SK-N-SH treated with all-trans-retinoic acid at 6 μM for 48 hours (cell line): ENCODE measurements at places on chromosomes 3 and 15.

DNA sequence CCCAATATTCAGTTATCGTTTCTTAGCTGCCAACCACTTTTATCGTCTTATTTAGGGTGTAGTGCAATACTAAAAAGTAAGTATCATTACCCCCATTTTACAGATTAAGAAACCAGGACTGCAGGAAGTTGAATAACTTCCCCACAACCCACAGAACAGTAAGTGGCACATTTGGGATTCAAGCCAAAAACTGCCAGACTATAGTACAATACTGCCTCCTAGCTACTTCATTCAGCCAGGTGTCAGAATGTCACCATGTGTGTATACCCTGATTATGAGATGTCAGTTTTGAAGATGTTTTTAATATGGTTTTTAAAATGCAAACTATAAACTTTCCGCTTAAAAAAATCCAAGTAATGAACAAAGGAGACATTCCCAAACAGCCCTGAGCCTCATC lies 74.2 kb upstream of the PROK2 start:
- peak; percentile 74; the same call in 2 of the 3 replicates for ATAC-seq

DNA sequence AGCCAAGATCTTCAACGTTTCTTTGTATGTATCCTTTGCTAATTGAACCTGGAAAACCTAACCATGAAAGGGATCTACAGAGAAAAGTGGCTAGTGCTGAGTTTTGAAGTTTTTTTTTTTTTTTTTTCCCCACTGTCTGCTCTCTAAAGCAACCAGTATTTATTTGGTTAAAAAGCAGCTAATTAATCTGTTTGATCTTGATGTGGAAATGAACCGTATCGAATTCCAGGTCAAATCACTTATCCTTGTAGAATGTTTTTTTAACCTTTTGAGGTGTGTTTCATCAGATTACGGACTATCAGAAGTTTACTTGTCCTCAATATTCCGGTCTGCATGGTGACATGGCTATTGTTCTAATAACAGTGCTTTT lies 117.2 kb downstream of the FNDC3B start:
- ATAC-seq = no peak

- ATAC-seq = peak; percentile 25
Observed at GRCh38 chr15:74540161-74540760, 759 bp upstream of the ARID3B start.

- no peak; the same call in 2 of the 3 replicates for ATAC-seq
Observed at GRCh38 chr3:49399461-49399860, 12.3 kb downstream of the RHOA start.

DNA sequence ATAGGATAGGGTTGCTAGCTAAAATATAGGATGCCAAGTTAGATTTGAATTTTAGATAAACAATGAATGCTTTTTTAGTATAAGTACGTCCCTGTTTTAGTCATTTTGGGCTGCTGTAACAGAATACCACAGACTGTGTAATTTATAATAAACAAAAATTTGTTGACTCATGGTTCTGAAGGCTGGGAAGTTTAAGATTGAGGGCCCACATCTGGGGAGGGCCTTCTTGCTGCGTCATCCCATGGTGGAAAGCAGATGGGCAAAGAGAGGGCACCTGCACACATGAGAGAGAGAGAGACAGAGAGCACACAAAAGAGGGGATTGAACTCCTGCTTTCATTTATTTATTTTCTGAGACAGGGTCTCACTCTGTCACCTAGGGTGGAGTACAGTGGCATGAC lies 246.5 kb downstream of the EPHB1 start:
- no peak for ATAC-seq

DNA sequence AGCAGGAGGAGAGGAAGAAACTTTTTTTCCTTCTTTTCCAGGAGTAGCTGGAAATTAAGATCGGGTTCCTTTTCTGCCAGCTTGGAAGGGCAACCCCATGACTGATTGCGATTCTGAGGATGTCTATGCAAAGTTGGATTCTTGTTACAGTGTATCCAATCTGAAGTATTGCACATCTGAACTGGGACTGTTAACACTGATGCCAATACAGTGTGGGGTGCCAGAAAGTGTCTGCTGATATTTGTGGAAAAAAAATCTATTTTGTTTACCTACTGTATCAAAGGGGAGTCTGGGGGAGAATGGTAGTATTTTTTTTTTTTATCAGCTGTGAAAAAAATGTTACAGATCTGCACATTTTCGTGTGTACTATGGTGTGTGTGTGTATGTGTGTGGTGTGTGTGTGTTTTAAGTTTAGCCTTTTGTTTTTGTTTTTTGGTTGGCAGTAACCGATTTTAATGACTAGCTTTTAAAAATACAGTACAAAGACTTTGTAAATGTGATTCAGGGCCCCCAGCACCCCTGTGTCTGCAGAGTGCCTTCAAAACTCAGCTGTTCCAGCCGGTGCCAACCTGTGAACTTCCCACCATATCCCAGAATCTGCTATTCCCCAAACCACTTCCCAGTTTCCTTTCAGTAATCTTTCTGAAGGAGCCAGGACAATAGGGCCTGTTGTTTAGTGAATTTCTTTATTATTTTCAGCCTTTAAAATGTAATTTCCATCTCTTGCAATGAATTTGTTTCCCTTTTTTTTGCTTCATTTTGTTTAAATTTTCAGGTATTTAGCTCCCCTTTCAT lies 1.9 kb downstream of the RAP2B start:
- ATAC-seq = no peak

- no peak for ATAC-seq
Observed at GRCh38 chr3:72523429-72524151, 324.7 kb downstream of the SHQ1 start.

- ATAC-seq = peak; percentile 21
Observed at GRCh38 chr15:60353245-60353920, 44.4 kb downstream of the ANXA2 start.

GRCh38 chr15:40543631-40544294 lies 21.1 kb downstream of the CCDC32 start:
- no peak for ATAC-seq

DNA sequence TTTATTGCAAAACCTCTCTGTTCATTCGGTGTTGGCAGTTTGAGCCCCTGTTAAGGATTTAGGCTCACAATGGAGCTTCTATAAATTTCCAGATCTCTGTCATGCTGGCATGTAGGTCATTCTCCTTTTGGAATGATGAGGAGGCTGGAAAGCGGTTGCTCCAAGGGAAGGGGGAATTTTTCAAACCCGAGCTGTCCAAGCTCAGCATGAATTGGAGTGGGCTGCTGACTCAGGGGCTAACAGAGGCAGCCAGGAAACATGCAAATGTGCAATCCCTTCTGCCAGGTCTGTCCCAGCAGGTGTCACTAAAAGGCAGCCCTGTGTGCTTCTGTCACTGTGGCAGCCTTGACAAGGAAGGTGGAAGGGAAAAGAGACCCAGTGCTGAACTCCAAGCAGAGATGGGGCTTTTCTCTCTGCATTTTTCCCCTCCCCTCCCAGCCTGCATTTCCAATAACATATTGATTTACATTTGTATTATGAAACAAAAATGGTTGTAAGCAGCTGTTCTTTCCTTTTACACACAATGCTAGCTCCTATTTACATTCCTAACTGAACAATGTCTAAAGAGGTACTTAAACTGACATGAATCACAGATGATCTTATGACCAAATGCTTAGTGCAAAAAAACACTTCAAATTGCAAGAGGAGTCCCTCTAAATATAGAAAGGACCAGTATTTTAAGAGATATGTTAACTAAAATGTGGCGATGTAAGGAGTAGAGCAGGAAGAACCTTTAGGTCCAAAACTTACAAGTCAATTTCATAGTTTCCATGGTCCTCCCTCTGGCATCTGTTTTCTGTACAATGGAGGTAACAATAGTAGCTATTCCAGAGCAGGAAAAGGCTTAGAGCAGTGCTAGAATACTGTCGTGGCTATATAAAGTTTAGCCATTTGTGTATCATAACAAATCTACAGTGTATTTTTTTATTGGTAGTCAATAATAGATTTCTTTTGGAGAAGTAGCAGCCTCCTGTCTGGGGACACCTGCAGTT lies 84.5 kb upstream of the ATP10A start:
- no peak for ATAC-seq

- ATAC-seq = no peak
Observed at GRCh38 chr3:57382933-57383332, 90.4 kb upstream of the ASB14 start.

GRCh38 chr3:178915365-178915764 lies 156.2 kb downstream of the ZMAT3 start:
- no peak for ATAC-seq

GRCh38 chr3:129618901-129619671 lies 12.6 kb upstream of the PLXND1 start:
- no peak for ATAC-seq

GRCh38 chr3:183854318-183855035 lies 29.1 kb upstream of the MAP6D1 start:
- no peak for ATAC-seq

GRCh38 chr3:187025254-187025655 lies 94.9 kb downstream of the ST6GAL1 start:
- ATAC-seq = no peak

DNA sequence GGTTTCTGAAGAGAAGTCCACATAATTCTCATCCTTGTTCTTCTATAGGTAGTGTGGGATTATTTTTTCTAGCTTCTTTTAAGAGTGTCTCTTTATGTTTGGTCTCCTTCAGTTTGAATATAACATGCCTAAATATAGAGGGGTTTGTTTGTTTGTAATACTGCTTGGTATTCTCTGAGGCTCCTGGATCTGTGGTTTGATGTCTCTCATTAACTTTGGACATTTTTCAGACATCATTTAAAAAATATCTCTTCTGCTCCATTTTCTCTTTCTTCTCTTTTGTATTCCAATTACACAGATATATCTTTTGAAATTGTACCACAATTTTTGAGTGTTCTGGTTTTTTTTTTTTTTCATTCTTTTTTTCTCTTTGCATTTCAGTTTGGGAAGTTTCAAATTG lies 113.1 kb downstream of the ARNT2 start:
- ATAC-seq = no peak

DNA sequence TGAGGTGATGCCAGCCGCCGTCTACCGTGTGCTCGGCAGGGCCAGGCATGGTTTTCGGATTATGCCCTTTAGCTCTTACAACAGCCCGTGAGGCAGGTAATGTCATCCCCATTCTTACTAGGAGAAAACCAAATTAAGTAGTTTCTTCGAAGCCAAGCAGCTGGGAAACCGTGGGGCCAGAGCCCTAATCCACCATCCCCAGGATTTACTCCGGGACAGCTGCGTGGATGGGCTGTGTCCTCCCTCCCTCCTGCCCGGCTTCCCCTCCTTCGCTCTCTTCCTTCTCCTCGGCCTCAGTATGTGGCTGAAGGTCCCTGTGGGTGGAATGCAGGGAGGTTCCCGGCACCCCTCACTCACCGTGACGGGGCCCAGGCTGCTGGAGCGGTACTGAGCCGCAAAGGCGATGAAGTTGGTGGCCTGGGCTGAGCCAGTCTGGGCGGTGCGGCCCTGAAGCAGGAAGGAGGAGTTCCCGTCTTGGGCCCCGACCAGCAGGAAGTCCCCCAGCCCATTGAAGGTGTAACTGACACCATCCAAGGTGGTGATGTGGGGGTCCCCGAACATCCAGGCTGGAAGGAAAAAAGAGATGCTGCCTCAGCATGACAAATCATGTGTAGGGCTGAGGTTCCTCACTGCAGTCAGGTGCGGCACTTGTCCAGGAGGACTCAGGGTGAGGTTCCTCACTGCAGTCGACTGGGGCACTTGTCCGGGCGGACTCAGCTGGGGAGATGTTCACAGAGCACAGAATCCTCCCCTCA lies 42.5 kb downstream of the MUC20 start:
- no peak for ATAC-seq

GRCh38 chr15:77632534-77633133 lies at the start of gene LINGO1:
TSS of gene LINGO1 (minus strand) at chr15:77632912. CDS start at chr15:77632315, 597 bp downstream.
- ATAC-seq = peak; percentile 3; the same call in 2 of the 3 replicates

DNA sequence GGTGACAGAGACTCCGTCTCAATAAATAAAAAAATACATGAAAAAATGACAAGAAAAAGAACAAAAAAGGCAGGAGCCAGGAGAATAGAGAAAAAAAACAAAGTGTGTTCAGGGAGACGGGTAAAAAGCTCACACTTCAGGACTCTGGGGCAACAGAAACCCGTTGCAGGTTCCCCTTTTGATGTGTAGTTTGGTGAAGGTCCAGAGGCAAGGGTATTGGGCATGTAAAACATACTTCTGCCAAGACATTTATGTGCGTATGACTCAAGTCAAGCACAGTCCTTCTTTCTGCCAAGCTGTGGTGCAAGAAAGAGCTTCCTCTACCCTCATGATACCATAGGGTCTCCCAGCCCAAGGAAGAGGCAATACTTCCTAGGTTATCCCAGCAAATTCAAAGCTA lies 33.4 kb upstream of the STRIT1 start:
- no peak for ATAC-seq

- ATAC-seq = no peak
Observed at GRCh38 chr3:181704421-181705085, 7.2 kb upstream of the SOX2 start.

DNA sequence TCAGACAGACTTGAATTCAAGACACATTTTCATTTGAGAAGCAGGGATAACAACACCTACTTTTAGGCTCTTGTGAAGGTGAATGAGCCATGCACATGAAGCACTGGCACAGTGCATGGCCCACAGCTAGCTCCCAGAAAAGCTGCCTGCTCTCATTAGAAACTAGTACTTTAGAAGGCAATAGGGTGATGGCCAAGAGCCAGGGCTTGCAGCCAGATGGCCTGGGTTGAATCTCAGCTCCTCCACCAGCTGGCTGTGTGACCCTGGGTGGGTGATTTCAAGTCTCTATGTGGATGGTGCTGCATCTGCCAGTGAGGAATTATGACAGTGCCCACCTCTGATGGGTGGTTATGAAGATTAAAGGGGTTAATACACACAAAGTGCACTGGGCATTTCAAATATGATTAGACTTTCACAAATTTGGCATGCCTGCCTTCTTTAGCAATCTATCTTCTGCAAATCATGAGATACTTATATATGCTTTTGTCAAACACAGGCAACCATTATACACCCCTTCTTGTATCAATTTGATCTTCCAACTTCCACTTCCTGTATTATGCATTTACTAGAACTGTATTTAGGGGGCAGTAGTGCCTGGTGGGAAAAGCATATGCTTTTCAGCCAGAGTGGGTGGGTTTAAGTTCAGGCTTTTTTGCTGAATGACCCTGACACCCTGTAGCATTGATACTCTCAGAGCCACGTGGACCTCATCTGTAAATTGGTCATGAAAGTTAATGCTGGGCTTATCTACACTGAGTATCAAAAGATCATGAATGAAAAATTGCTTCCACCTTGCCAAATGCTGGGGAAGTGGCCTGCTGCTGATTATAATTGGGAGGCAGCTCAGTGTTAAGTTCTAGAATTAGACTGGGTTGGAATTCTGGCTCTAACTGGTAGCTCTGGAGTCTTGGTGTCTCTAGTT lies 34.7 kb upstream of the RBP1 start:
- no peak for ATAC-seq

GRCh38 chr3:155496206-155496605 lies 202.7 kb upstream of the STRIT1 start:
- ATAC-seq = no peak

DNA sequence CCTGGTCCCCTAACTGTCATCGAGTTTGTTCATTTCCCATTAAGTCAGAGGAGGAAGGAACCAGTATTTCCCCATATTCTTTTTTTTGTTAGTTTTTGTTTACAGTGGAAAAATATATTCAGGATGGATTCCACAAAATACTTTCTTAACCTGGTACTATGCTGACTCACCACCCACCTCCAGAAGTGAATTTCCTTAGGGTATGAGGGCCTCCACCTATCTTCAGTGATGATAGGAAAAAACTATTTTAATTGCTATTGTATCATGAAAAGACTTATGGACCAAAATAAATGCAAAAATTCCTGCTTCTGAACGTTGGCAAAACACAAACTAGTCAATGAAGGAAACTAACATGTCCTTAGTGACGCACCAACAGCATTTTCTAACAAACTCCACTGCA lies 64.2 kb upstream of the FOXP1 start:
- ATAC-seq = no peak
